ENCODE measurements at places on chromosomes 11 and 22.

DNA sequence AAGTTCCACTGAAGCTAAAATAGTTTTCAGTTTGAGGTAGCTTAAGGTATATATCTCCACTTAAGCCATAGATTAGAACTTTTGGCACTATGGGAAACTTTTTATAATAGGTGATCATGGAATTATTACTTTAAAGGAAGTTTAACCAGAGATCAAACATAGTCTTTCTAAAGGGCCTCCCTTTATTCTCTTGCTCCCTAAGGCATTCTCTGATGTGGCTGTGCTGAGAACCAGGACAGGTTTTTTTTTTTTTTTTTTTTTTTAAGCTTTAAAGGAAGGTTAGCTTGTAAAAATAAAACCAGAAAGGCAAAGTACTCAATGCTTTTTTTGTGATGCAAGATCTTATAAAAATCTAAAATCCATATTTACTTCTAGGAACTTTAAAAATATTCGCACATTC is 2.9 kb upstream of the MRPL48 start:
- DNase-seq = no peak

GRCh38 chr11:81839976-81840375 is 893.7 kb downstream of the FAM181B start:
- no peak for DNase-seq

GRCh38 chr22:37747080-37747714 is 50.3 kb downstream of the TRIOBP start:
- DNase-seq = no peak

DNA sequence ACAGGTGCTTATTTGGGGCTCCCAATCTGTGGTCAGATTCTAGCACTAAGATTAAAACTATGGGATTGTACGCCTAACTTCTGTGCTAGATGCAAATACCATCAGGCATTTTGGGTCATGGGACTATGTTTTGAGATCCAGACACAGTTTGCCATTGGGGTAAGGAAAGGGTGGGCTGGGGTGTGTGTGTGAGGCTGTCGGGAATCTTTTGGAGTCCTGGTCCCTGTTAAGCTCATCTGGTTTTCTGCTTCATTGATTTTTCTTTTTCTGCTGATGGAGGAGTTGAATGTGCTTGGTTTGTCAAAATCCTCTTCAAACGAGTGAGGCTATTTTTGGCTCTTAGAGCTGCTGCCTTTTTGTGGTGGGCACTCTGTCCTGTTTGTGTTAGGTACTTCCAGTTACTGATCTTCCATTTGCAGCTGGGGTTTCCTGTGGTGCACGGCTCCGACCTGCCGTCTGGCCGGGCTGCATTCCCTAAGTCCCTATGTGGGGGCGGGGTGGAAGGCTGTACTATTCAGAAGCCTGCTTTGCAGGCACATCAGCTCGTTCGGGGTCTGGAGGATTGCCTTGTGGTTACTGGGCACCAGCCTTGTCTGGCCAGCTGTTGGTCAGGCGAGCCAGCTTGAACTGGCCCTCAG is 2.9 kb downstream of the BCR start:
- DNase-seq = no peak

- no peak for DNase-seq
These were observed 63.2 kb upstream of the EED start for GRCh38 chr11:86181379-86181778.

GRCh38 chr22:46397951-46398350 is 62.4 kb downstream of the TRMU start:
- DNase-seq = no peak

- no peak for DNase-seq
These were observed 5.6 kb downstream of the PLAAT2 start for GRCh38 chr11:63557570-63557969.

DNA sequence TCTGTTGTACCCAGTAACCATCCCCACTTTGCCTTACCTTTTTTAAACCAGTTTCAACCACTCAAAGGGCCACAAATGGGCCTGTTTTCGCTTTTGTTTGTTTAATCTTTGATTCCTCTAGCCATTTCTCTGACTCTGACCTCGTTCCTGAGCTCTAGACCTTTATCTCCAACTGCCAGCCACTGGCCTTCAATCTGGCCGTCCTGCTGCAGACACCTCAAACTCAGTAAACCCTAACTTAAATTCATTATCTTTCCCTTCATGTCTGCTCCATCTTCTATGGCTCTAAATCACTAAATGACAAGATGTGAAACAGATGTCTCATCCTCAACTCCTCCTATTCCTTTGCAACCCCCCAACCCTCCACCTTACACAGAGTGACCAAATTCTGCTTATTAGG is 1.3 kb upstream of the GDPD4 start:
- DNase-seq = no peak

DNA sequence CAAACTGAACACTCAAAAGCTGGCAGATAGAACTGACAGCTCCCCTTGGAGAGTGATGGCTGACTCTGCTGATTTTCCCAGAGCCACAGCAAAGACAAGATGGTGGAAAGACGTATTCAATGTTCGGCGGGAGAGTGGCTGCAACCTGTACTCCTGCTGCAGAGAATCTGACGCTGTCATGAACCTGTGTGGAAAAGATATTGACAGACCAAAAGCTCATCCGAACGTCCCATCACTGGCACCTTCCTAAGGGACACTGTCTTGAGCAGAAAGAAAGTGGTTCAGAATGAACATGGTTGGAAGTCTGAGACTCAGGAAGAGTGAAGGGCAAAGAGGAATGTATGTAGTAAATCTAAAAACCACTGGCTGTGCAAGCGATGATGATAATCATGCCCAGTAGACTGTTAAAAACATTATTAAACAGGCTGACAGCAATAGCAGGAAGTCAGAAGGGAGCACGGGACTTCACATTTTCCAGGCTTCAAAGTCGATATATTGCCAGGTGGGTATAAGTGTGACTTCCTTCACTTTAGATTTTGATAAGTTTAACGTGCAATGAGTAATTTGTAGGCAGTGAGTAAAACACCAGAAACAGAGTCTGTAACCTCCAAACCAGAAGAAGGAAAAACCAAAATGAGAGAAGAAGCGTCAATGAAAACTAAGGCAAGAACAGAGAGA is 6.2 kb upstream of the IL17REL start:
- no peak for DNase-seq

GRCh38 chr11:22787551-22788162 is 41.9 kb downstream of the SVIP start:
- no peak for DNase-seq

GRCh38 chr11:120566176-120566575 is 54.6 kb downstream of the GRIK4 start:
- DNase-seq = no peak

- DNase-seq = no peak
These were observed 3.5 kb downstream of the FIBIN start for GRCh38 chr11:26997378-26997777.

DNA sequence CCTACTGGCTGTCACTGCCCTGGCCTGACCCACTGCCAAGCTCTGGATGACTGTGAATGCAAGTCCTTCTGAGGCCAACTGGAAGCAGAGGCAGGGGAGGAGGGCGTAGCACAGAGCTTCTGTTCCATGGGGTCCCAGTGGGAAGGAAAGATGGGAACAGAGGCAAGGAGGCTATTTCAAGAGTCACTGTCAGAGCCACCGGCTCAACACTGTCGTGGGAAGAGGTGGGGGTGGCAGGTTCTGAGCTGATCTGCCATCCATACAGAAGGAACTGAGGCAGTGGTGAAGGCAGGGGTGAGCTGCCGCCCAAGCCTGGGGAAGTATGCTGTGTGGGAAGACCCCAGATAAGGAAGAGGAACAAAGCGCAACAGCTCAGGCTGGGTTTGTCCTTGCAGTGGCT is 54.7 kb downstream of the SGSM3 start:
- no peak for DNase-seq

DNA sequence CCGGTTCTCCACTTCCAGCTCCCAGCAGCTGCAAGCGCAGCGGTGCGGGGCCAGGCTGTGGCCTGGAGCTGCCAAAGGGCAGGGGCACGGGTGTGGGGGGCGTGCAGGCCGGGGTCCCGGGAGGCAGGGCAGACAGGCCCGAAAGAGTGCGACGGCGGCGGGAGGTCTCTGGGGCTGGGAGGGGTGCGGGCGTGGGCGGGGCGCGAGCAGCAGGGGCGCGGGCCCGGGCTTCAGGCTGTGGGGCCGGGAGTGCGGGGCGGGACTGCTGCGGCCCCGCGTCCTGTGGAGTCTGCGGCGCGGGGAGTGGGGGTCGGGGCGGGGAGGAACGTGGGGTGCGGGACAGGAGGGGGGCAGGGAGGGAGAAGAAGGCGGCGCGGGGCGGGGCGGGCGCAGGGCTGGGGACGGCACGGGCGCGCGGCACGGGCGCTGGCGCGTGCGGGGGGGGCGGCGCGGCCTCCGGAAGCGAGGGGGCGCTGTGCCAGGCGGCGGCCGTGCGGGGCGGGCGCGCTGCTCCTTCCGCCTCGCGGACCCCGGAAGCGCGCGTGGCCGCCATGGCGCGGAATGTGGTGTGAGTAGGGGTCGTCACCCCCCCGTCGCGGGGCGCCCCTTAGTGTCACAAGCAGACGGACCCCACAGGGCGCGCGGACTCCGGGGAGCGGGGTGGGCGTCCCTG is at the start of gene MRPL23:
Gene MRPL23 (plus strand): TSS at position 521 of the 673 bp plus-strand sequence. CDS start 31 bp downstream, at position 552.
- no peak for DNase-seq

DNA sequence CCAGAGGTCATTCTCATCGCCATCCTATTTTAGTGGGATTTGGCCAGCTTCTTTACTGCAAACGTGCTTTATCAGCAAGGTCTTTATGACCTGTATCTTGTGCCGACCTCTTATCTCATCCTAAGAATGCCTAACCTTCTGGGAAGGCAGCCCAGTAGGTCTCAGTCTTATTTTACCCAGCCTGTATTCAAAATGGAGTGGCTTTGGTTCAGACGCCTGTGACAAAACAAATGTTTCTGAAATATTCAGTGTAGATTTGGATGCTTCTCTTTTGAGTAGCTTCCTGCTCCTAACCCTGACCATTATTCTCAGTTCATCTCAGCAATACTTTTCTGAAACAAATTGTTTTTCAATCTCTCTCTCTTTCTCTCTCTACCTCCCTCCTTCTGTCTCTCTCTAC is 60.1 kb downstream of the TRIM44 start:
- no peak for DNase-seq

DNA sequence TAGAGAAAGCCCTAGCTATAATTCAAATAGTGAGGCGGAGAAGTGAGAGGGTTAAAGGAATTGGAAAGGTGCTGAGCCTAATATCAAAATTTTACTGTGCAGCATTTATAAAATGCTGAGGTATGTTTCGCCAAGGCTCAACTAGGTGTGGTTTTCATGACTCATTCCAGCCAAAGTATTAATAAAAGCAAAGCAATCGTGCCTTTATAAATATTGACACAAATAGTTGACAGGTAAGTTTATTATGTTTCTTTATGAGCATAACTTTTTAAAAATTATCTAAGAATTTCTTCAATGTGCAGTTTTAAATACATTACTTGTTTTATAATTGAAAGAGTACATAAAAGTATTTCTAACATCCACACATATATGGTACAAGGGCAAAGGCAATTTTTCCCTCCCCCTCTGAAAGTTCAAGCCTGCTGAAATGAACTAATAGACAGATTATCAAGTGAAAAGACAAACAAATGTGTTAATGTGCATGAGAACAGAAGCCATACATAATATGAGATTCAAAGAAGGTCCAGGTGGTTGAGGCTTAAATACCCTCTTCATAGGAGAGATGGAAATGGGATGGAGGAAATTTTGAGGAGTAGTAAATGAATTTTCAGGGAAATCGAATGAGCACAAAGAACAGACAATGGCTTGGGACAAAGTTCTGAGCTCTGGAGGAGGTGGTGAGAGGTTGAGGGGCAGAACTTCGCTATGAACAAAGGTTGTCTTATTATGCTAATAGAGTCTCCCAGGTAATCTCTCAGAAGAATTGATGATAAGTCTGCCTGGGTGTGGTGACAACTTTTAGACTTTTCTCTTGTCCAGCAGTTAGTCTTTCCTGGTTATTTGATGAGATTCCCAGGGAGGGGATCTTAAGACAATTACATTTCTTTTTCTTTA is 326.5 kb downstream of the BUD13 start:
- no peak for DNase-seq

DNA sequence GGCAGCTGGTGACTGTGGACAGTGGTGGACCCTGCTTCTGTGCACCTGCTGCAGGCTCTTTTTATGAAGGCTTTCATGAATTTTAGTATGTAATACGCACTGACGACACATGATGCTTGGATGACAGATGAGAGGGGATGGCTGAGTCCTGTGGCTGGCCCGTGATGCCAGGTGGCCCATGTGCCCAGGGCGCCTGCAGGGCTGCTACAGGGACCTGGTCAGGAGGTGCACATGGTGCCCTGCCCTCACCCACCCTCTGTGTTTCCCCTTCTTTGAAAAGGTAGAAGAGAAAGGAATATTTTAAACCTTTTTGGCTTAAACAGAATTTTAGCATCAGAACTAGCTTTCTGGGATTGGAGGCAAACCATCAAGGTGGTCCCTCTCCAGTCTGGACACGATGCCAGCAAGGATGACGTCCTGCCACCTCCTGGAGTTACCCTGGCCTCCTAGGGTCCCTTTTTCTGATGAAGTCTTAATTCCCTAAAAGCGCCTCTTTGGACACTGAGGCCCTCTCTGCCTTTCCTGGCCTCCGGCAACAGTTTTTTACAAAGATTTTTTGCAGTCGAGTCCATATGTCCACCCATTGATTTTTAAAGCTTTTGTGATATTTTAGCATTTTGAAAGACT is 5.4 kb upstream of the RANBP1 start:
- no peak for DNase-seq

DNA sequence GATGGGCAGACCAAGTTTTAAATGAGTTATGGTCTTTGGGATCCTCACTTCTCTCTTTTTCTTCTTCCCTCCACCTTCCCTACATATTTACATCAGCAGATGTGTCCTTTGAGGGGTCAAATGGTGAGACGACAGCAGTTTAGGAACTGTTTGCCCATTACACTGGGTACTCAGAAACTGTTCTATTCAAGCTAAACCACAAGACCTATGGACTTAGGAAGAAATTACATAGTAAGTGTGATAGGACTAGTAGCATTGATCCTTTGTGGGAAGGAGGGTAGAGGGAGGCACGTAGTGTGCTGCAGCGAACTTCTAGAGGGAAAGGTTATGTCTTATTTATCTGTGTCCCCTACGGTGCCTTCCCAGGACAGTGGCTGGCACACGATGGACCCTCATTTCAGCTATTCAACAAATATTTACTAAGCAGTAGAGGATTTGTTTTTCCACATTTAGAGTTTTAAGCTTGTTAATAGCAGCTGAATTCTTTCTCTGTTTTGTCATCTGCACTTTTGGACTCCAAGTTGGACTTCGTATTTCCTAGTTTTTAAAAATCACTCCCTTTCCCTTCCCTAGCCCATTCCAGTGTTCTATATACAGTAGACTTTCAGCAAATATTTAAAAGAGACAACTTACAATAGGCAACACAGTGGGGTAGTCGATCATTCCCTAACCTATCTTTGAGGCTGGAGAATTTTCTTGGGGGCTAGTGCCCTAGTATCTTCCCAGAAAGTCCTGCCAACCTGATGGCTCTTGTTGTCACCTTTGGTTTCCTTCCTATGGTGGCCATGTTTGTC is 13.9 kb downstream of the FZD4 start:
- no peak for DNase-seq

DNA sequence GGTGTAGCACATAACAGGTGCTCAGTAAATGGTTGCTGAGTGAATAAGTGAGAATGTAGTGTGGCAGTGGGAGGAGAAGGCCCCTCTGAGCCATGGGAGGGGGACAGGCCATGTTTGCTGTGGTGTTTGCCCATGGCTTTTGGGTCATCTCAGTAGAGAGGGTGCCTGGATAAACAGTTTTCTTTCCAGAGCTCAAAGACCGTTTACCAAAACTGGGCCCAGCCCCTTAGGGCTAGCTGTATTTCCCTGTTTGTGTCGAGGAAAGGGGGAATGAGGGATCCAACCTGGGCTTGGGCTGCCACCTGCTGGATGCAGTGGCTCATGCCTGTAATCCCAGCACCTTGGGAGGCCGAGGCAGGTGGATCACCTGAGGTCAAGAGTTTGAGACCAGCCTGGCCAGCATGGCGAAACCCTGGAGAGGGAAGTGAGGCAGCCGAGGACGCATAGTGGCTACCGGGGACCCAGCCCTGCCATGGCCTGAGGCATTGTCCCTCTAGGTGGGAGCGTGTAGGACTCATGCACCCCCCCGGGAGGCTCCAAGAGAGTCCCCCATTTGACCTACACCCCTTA is 8.7 kb upstream of the LTO1 start:
- DNase-seq = no peak

All from GM12892 (cell line).